Right atrium auricular region (tissue), 2 donors: ENCODE measurements at places on chromosomes 2 and 18.

DNA sequence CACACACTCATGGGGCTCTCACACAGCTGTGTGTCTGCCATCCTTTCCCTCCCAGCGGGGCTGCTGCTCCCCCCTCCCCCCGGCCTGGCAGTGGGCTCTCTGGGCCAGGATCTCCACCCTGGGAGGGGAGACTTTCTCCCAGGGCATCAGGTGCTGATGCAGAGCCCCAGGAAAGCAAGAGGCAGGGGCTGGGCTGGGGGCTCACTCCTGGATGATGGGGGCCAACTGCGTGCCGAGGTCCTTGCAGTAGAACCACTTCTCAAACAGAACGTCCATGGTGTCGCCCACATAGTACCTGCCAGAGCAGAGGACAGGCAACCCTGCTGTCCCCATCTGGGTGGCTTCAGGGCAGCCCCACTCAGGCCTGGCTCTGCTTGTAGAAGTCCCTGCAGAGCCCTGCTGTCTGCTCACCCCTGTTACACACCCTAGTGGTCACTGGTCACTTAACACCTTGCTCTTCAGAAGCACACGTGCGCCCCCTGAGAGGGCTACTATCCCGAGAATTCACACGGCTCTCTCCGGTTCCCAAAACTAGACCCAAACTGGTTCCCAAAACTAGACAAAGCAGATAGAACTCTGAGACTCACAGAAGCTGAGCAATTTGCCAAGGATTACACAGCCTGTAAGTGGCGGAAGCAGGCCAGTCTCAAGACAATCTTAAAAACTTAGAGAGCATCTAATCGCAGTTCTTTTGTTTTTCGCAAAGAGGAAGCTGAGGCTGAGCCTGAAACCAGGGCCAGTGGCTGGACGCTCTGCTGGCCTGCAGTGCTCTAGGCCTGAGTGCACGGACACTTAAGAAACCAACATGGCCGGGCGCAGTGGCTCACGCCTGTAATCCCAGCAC, 6.6 kb upstream of the OXER1 start:
- DNase-seq: no peak

DNA sequence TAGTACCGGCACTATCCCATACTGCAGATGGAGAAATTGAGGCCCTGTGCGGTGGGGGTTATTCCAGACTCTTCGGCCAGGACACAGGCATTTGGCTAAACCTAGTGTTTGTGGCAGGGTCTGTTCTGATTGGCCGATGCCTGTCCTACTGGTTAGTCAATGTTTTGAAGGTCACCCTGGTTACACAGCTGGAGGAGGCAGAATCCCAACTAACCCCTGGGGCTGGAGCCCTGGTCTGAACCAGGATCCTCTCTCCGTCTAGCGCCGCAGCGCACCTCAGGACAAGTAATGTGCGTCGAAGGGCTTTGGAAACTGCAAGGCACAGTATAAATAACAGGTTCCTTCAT, 19.4 kb downstream of the TEX44 start:
- peak; percentile 84 for DNase-seq

GRCh38 chr2:227881866-227882517, 10.6 kb downstream of the DAW1 start:
- no peak for DNase-seq

- DNase-seq: no peak
These were observed 52.1 kb downstream of the NFATC1 start for GRCh38 chr18:79447703-79448367.

GRCh38 chr2:169464466-169464865, 14.8 kb upstream of the BBS5 start:
- no peak for DNase-seq

DNA sequence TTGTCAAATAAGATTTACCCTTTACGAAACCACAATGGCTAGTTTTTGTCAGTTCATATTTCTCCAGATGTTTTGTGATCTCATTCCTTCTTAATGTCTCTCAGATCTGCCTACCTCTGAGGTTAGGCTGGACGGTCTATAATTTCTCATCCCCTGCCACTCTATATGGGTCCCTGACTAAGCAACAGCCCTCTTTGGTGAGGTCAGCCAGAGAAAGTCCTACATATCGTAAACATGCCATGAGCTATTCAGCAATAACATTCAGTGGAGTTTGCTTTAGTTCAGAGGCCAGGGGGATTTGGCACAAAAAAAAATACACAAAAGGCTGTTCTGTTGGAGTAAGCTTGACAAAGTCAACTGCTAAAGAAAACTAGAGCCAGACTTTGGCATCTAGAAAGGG, 192.1 kb upstream of the NCKAP5 start:
- DNase-seq: no peak

GRCh38 chr2:190482451-190482850, 52.1 kb downstream of the NEMP2 start:
- no peak for DNase-seq

DNA sequence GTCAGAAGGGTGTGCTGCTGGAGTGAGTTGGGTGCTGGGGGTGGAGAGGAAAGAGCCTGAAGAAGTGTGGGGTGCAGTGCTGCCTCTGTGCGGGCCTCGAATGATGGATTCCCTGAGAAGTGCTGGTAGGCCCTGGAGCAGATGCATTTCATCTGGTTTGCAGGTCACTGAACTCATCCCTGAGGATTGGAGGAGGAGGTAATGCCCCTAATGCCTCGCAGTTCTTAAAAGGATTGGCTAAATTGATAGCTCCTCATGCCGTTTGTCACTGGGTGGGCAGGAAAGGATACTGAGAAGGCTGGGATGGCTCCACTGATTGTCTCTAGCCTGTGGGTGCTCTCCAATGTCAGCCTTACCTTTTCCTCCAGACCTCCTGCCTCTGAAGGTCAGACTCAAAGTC, 74.1 kb downstream of the CTIF start:
- no peak for DNase-seq

DNA sequence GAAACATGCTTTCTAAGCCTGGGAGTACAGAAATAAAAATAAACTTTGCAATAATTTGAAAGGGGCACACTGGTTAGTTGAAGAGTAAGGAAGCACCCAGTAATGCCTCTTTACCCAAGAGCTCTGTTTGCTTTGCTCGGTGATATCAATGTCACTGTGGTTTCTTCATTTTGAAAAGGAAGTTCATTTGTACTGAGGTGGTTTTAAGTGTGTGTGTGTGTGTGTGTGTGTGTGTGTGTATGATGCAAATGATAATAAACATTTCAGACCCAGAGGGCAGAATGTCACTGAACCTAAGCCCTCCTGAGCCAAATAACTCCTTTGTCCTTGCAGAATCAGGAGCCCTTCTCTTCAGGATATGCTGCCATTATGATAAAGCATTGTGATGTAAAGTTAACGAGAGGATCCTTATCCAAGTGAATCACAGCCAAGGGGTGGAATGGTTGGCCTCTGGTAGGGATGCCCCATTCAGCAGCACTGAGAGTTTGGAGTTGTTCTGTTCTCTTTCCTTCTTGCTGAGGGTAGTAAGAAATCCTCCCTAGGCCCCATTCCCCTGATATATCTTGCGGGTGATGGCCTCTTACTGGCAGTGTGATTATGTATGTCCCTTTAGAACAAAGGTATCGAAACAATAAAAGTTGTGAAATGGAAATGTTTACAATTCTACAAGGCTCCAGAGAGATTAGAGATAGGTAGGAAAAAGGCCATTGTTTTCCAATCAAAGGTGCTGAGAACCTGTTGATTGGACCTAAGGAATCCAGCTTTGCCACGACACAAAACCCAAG, 7.6 kb downstream of the ITGA6 start:
- DNase-seq: no peak

- DNase-seq: no peak
These were observed 96.1 kb downstream of the NRP2 start for GRCh38 chr2:205778356-205778755.

DNA sequence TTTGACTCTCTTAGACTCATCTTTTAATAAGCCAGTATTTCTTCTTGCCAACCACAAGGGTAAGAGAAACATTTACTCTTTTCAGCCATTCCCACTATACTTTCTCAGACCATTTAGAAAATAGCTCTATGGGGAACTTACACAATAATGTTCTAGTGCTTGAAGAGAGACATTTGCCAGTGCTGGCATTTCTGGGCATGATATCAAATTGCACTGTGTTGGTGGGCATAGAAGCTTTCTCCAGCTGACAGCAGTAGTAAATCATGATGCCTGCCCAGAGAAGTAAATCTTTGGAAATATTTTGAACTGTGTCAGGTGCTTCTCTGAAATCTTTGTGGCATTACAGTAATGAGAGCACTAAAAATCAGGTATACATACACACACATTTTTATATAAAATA, 346.6 kb downstream of the CBLN2 start:
- DNase-seq: no peak

- DNase-seq: peak; percentile 94
These were observed at the start of gene SS18 for GRCh38 chr18:26090130-26091046. TSS of gene SS18 (minus strand) at chr18:26090613. CDS start at chr18:26090569, 44 bp downstream.

- DNase-seq: no peak
These were observed 776 bp downstream of the EMILIN2 start for GRCh38 chr18:2847317-2848246.

DNA sequence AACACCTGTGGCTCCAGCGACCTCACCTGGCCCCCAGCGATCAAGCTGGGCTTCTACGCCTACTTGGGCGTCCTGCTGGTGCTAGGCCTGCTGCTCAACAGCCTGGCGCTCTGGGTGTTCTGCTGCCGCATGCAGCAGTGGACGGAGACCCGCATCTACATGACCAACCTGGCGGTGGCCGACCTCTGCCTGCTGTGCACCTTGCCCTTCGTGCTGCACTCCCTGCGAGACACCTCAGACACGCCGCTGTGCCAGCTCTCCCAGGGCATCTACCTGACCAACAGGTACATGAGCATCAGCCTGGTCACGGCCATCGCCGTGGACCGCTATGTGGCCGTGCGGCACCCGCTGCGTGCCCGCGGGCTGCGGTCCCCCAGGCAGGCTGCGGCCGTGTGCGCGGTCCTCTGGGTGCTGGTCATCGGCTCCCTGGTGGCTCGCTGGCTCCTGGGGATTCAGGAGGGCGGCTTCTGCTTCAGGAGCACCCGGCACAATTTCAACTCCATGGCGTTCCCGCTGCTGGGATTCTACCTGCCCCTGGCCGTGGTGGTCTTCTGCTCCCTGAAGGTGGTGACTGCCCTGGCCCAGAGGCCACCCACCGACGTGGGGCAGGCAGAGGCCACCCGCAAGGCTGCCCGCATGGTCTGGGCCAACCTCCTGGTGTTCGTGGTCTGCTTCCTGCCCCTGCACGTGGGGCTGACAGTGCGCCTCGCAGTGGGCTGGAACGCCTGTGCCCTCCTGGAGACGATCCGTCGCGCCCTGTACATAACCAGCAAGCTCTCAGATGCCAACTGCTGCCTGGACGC, 4.9 kb downstream of the GPR35 start:
- no peak for DNase-seq

GRCh38 chr2:189486237-189486770, 45.0 kb downstream of the WDR75 start:
- DNase-seq: no peak

DNA sequence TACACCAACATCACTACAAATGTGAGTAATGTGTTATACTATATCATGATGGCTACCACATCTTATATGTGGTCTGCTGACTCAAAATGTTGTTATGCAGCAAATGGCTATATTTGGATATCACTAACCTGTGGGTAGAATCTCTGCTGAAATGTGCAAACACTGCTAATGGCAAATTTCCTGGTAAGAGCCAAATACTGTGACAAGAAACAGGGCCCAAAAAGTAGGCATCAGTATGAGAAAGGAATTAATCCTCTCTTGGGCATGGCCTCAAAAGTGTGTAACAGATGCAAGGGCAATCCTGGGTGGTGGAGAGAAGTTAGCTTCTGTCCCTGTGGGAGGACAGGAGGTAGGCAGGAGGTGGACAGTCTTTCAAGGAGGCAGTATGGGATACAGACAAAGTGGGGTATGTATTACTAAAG, 13.3 kb downstream of the ATF2 start:
- DNase-seq: no peak
